ENCODE measurements at places on chromosomes 3 and 15. TPM values are rescaled to one million over a fixed set of nuclear protein-coding genes. Genes with fewer than 3 reads are reported as not detected.

RETNLB gene
- total RNA-seq: not detected

DNA sequence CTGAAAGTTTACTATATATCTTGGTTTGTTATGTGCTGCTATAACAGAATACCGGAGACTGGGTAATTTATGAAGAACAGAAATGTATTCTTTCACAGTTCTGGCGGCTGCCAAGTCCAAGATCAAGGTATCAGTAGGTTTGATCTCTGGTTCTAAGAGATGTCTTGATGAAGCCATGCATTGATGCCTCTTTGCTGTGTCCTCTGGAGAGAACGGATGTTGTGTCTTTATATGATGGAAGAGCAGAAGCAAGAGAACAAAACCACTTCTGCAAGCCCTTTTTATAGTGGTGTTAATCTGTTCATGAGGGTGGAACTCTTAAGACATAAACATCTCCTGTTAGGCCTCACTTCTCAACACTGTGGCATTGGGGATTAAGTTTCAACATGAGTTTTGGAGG, 62.7 kb downstream of the TCF12 start:
- no peak for DNase-seq

- no peak for DNase-seq
These were observed 58.4 kb downstream of the MESD start for GRCh38 chr15:80931191-80931590.

WDR93 gene
- total RNA-seq: 1.1 TPM

DNA sequence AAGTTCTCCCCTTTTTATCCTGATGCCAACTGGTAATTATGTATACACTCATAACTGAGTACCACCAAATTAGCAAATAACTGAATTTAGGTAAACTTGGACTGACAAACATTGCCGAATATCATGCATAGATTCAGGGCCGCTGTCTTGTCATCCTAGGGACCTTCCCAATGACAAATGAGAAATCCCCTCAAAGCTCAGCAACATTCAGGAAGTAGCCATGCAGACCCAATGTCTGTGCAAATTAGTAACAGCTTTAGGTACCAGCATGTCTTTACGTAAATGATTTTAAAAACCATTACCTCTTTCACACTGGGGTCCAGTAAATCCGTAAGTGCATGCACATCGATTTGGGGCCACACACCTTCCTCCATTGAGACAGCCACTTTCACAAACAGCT, 49.5 kb downstream of the FBN1 start:
- no peak for DNase-seq

DNA sequence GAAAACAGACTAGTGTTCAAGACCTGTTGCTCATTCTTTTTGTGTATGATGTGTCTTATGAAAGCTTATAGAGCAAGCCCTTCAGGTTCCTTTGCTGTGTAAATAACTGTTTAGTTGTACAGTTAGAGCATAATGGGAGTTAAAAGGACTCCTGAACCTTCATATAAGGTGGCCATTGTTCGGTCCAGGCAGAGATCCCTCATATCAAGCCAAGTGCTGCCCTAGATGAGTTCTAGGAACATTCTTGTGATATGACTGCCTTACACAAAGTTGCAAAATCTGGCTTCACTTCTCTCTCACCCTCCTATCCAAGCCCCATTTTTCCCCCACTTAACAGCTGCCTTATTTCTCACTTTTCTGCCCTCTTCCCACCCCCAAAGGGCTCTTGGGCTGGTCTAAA, 26.9 kb downstream of the GYG1 start:
- no peak for DNase-seq

GRCh38 chr15:101568821-101569555, 79.5 kb upstream of the PCSK6 start:
- DNase-seq: no peak

GRCh38 chr15:36942248-36942827, 158.0 kb downstream of the MEIS2 start:
- no peak for DNase-seq

SPATA12 gene
- total RNA-seq: not detected

CNBP gene
- total RNA-seq: 650 TPM

- DNase-seq: no peak
These were observed 17.1 kb downstream of the ZBED2 start for GRCh38 chr3:111577798-111578685.

RTP1 gene
- total RNA-seq: not detected

CXCR6 gene
- 0.95 TPM for total RNA-seq
